ENCODE measurements at places on chromosomes 7 and 10. TPM values are rescaled to one million over a fixed set of nuclear protein-coding genes. Genes with fewer than 3 reads are reported as not detected.

- no peak for DNase-seq
Observed at GRCh38 chr10:48606530-48607355, 1.9 kb upstream of the ARHGAP22 start.

- no peak for DNase-seq
Observed at GRCh38 chr7:20786779-20787659, at the start of gene SP8. TSS of gene SP8 (minus strand) at chr7:20786886. CDS start at chr7:20786798, 88 bp downstream.

INTS1 gene
- 45.7 TPM for total RNA-seq

BRAF gene
- total RNA-seq, result 51.3 TPM

DNA sequence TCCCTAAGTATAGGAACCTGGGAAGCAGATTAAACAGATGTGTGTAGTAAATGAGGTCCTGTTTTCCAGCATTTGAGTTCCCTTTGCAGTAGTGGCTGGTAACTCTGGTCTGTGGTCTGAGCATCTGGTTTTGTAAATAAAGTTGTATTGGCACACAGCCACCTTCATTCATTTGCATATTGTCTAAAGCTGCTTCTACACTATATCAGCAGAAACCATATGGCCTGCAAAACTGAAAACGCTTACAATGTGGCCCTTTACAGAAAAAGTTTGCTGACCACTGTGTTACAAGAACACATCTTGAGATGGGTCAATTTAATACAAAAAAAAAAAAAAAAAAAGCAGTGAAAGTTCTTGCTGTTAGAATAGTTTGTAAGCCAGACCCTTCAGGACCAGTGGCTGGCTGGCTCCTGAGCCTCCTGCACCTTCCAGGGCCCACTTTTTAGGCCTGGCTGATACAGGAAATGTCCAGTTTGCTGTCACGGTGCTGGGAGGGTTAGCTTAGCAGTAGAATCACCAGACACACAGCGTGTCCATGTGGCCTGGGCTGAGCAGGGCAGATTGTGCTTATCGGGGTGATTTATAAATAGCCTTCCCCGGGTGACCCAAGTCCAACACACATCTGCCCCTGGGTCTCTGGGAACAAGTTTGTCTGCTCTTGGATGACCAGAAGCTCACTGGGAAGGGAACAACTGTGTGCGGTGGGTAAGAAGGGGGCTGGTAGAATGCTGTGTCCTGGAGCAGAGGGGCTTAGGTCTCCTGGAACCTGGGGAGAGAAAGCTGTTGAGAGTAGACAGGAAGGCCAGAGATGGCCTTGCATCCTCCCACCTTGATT is 1.4 kb downstream of the C10orf71 start:
- DNase-seq, result no peak

STOX1 gene
- 5.7 TPM for total RNA-seq

DNA sequence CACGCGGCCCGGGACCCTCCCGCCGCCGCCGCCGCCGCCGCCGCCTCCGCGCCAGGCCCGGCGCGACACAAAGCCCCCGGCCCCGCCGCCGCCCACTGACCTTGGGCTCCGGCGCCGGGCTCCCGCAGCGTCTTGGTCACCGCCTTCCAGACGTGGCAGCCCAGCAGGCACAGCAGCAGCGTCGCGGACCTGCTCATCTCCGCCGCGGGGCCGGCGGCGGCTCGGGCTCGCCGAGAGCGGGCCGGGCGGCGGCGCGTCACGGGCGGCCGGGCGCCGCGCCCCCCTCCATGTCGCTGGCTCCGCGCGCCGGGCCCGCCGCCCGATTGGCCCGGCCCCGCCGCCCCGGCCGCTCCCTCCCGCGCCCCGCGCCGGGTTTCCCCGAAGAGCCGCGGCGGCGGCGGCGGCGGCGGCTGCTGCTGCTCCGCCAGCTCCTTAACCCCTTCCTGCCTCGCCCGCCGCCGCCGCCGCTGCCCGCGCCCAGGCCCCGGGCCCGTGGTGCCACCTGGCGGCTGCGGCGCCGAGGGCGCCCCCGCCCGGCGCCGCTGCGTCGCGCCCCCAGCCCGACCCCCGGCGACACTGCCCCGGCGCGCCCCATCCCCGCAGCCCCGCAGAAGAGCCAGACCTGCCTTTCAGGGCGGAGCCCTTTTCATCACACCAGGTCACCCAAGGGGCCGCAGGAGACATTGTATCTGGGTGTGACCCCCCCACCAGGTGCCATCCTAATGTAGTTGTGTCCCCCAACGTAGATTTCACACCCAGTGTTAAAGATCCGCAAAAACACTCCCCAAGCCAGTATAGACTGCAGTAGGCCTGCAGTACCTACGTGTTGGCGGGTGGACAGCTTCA is at the start of gene FAM171A1:
Gene FAM171A1 (minus strand): TSS at position 434 of the 846 bp plus-strand sequence. CDS start 237 bp downstream, at position 197.
- DNase-seq, result no peak

SRGN gene
- total RNA-seq, result 90.0 TPM

SPDYE1 gene
- total RNA-seq, result not detected

DNA sequence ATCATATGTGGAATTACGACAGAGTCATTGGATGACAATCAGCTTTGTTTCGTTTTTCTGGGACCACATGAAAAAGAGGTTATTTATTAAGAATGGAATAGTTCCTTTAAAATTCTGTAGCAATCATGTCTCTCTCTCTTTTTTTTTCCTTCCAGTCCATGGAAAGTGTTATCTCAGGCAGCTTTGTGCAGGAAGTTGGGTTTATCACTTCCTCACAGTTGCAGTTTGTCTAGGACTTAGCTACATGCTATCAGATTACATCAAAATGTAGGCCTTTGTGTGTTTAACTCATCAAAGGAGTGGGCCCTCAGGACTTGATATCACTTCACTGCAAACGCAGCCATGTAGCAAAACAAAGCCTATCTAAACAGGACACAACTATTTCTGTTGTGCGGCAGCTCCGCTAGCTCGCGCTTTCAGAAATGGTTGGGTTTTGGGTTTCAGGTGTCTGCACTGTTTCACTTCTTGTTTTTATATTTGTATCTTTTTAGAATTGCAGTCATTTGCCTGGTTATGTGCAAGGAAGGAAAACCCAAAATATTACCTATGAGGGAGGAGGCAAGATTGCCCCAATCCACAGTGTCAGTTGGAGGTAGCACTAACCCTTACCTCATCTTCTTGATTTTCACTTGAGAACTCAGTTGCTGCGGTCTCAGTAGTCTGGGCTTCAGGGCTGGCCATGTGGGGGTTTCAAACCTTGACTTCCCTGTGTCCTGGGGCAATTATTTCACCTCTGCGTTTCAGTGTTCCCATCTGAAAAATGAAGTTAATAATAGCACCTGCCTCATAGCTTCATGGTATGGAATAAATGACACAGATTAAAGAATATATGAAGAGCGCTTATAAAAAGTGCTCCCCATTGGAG is 66.7 kb downstream of the HHEX start:
- no peak for DNase-seq

UPK3BL2 gene
- total RNA-seq, result 3.8 TPM

GRCh38 chr10:14667280-14667679 is 107.4 kb downstream of the FAM107B start:
- no peak for DNase-seq

VWDE gene
- 2.5 TPM for total RNA-seq

- no peak for DNase-seq
Observed at GRCh38 chr7:92653136-92653535, 62.9 kb upstream of the FAM133B start.

- no peak for DNase-seq
Observed at GRCh38 chr10:5776136-5776880, 36.9 kb downstream of the GDI2 start.

DNA sequence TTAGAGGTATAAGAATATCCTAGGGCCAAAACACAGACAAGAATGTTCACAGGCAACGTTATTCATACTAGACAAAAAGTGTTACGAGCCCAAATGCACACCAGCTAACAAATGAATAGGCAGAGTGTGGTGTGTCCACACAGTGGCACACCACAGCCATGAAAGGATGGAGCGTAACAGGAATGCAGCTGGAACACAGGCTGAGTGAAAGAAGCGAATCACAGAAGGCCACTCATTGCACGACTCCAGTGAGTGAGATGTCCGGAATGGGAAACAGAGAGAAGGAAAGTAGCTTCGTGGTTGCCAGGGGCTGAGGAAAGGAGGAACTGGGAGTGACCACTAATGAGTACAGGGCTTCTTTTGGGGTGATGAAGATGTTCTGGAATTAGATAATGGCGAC is 198.8 kb downstream of the TNS3 start:
- DNase-seq, result no peak

DNA sequence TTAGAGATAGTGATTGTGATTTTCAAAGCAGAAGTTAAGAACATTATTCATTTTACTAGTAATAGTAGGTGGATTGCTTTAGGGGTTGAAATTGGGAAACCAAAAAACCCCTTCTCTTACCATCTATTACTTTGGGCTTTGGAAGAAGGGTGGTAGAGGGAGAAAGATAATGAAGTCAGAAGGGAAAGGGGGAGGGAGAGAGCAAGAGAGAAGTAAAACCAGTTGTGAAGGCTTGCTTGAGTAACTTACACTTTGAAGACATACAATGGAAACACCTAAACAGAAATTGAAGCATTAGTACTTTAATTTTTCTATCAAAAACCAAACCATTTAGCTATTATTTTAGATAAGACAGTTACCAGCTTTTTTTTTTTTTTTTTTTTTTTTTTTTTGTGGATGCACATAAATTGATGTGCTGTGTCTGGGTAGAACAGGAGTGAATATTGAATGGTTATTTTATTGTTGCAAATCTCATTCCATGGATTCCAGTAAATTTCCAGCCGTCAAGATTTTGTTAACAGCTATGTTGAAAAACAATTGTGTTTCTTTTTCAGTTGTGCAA is 5.5 kb downstream of the PRKAR2B start:
- DNase-seq, result no peak

AKR1D1 gene
- not detected for total RNA-seq

- DNase-seq, result no peak
Observed at GRCh38 chr10:72738486-72738885, 46.5 kb downstream of the MCU start.

OR2A5 gene
- not detected for total RNA-seq

- no peak for DNase-seq
Observed at GRCh38 chr7:109101332-109101731, 531.7 kb downstream of the DNAJB9 start.

- DNase-seq, result no peak
Observed at GRCh38 chr10:33520223-33520622, 185.8 kb upstream of the NRP1 start.

STAG3 gene
- total RNA-seq, result 5.9 TPM

DNA sequence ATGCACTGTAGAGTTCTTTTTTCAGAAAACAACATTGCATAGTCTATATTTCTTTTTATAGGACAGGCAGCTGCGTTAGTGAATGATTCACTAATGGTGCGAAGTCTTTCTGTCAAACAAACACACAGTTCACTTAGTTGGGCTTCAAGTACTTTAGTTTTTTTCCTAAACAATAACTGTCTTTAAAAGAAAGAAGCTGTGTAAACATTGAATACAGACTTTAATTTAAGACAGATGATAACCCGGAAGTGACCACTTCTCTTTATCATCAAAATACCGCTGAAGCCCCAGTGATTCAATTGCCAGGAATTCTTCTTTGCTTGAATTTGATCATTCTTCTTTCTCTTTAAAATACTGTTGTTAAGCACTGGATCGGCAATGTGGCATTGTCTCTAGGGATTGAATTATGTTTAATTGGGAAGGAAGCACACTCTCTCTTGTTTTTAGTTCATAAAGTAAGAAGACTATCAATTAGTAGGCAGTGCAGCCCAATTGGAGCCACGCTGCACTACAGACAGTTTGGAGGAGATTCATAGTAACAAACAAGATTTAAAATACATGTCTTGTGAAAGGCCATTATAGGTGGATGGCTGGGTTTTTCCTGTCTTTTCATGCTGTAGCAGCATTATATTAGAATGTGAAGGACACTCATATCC is 30.4 kb downstream of the CNTNAP2 start:
- DNase-seq, result no peak

- no peak for DNase-seq
Observed at GRCh38 chr10:79013406-79013987, 55.3 kb upstream of the ZMIZ1 start.

DNA sequence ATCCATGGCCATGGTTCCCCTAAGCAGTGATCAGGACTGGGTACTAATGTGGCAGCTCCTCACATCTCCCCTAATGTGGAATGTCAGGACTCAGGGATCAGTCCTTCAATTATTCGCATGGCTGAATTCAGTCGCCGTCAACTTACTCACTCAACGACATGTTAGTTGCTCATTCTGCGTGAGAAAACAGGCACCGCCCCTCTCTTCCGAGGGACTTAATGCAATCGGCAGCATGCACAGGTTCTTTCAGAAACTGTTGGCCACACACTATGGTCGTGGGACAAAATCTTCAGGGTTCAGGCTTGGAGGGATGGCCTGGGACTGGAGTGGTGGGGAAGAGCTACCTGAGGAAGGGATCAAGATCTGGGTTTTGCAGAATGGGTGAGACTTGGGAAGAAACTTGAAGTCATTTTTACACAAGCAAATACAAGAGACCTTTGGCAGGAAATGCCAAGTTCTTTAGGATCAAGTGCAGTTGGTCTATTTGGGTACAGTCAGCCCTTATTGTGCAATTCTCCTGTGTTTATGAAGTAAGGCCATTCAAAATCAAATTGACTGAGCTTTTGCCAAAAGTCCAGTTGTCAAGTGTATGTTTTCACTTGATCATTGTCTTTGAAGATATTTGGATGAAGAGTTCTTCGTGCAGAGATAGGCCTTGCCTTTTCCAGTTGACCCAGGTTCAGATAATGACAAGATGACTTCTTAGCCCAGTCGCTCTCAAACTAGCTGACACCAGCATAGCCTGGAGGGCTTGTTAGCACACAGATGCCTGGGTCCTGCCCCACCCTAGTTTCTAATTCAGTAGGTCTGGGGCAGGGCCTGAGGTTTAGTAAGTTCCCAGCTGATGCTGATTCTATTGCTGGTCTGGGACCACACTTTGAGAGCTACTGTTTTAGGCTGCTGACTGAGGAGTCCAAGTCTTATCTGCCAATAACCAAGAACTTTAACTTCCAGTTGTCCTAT is 48.5 kb downstream of the LRRC18 start:
- no peak for DNase-seq

GRCh38 chr10:21281765-21282484 is 243.6 kb downstream of the SKIDA1 start:
- DNase-seq, result no peak

GRCh38 chr10:54194806-54195205 is 606.2 kb downstream of the PCDH15 start:
- DNase-seq, result no peak

DNA sequence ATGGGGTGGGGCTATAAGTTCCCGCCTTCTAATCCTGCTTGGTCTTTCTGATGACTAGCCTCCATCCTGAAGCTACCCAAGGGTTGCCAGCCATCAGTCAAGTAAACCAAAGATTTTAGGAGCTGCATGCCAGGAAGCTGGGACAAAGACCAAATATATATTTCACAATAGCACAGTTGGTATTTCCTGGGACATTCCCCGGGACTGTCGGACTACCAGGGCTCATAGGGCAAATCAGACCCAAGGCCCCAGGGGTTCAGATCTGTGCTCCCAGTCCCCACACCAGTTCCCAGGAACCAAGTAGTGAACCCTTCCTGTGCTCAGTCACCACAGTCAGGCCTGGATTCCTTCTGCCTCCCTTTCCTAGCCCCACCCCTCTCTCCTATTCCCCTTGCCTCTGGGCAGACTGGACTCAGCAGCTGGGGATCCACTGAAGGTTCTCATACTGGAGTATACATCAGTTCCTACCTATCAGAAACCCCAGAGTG is 5.7 kb upstream of the CXCL12 start:
- no peak for DNase-seq

DNA sequence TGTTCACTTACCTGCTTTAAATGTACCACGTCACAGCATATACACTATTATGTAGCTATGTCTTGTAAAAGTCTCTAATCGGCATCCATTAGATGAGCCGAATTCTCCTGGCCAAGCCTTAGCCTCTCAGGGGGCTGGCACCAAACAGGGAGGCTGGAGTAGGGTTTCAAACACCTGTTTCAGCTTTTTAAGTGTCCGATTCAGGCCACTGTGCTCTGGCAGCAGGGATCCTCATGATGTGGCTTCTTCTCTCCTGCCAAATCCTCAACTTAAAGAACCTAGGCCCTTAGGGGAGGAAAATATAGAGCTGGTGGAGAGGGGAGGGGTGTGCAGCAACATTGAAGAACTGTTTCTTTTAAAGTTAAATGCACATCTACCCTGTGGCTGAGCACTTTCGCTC is 68.5 kb upstream of the NFKB2 start:
- DNase-seq, result no peak

All from tibial nerve (tissue), 4 donors.